ENCODE measurements at places on chromosomes 2 and 18.

GRCh38 chr2:85132397-85132796, 795 bp upstream of the TCF7L1 start:
- no peak for DNase-seq

DNA sequence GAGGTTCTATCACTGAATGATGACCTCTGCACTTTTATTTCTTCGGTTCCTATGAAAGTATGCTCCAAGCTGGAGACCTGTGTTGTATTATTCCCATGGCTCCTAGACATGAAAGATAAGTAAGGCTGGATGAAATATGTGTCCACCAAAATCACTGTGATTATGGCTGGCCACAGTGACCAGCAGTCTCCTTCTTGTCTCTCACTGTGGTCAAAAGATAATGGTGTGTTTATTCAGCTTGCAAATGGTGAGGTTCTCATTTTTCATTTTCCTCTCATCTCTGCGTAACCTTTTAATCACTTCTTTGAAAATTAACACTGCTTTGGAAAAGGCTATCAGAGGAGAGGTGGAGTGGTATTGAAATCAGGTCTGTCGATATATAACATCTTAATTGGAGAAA, 107.8 kb upstream of the DAPL1 start:
- DNase-seq: no peak

DNA sequence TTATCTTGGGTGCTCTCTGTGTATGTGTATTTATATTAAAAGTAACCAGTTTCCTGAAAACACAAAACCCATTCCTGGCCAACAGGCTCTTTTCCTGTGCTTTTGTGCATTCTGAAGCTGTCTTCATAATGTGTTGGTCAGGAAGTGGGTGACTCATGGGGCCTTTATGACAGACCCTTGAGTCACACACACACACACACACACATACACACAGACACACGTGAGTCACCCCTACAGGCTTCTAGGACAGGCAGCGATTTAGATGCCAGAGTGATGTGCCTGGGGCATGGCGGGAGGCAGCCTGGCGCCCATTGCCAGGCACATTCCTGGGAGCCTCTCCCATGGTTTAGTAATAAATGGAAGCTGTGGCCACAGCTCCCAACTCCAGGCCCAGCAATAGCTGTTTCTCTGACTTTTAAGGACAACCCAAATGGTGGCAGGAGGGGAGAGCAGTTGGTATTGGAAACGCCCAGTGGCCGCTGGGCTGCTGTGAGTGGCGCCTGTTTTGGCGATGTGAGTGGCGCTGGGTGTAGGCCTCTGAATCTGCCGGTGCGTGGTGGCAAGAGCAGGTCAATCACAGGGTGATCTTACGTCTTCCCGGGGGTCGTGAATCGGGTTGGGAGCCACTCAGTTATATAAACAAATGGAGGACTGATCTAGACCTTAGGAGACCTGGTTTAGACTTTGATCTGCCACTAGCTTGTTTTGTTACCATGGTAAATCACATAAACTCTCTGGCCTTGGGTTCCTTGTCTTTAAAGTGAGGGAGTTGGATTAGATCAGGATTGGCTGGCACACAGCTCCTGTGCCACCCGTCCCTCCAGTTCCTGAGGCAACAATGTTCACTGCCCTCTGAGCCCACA, 150.7 kb upstream of the DLX2 start:
- peak; percentile 100 for DNase-seq

- DNase-seq: no peak
These were observed 39.3 kb upstream of the STPG4 start for GRCh38 chr2:47194410-47194809.

DNA sequence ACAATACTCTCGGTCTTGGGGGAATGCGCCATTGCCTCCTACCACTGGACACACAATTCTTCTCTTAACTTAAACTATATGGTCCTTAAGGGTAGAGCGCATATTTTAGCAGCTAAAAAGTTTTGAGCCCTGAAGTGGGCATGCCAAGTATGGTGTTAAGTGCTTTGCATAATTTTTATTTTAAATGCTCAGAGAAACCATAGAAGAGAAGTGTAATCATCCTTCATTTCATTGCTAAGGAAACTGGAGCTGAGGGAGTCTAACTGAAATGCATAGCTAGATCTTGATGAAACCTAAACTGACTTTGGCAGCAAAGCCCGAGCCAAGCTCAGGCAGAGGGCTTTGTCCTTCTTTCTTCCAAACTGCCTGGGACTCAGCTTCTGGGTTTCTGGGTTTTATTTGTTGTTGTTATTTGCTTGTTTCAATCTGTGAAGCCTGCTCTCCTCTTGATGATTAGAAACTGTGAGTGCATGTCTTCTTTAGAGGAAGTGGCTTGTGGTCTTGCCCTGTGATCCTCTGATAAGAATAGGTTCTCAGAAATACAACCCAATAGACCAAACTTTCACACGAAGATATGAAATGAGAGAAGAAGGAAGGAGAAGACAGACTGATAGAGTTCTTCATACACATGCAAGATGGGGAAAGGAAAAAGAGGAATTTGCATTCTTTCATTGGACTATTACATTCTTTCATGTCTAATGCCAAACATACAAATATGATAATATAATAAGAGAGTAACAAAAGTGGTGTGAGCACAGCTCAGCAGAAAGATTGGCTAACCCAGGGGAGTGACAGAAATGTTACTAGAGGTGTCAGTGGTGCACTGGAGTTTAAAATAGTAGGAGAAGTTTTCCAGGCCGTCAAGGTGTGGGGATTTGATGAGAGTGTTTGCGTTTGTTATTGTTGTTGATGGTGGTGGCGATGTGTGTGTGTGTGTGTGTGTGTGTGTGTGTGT, 7.5 kb upstream of the RNF144A start:
- no peak for DNase-seq

GRCh38 chr2:71064754-71065621, 3.5 kb upstream of the NAGK start:
- no peak for DNase-seq

DNA sequence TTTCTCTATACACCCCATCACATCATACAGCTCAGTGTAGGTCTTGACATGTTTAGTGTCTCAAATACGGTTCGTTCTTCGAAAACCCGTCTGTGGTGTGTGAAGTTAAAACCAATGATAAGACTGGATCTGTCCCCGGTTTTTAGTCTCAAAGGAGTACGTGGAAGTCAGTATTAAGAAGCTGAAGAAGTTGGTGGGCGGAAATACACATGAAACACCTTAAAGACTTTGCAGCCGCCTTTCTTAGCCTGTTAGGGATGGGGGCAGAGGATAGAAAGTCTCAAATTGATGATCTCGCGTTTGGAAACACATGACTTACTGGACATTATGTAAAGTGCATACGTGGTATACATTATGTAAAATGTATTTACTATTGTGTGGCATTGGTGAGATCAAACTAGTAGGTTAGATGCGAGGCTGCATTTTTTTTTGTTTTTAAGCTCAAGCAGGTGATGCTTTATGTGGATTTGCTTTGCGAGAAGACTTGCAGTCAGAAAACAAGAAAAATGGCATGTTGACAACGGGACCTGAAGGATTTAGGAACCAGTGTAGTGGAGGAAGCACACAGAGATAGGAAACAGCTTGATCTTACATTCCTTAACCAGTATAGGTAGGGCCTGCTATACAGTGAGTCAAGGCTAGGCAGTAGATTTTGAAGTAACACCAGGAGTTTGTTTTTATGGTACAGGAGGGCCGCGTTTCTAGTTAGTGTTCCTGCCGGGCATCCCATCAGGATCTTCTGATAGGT, 1.2 kb downstream of the CNOT11 start:
- DNase-seq: no peak

DNA sequence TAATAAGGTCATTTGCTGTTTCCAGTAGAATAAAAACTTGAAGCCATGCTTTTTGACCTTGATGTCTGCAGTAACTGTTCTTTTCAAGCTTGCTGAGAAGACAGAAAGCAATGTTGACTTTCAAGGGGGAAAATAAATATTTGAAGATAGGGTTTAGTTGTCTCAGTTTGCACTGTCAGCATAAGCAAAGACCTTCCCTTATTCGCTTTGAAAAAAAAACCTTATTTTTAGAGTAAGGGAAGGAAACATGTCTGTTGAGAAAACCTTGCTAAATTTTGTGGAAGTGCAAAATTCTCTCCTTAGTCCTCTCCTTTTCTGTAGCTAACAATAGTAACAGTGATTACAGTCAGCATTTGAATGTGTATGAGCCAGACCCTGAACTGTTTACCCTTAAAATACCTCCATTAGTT, 43.1 kb downstream of the MAP4K4 start:
- DNase-seq: no peak

- no peak for DNase-seq
These were observed 5.0 kb upstream of the CIDEA start for GRCh38 chr18:12248926-12249720.

- DNase-seq: no peak
These were observed 144.2 kb upstream of the DLGAP1 start for GRCh38 chr18:4599312-4599711.
